ENCODE measurements at places on chromosomes 13 and 19. TPM values are rescaled to one million over a fixed set of nuclear protein-coding genes. Genes with fewer than 3 reads are reported as not detected.

DNA sequence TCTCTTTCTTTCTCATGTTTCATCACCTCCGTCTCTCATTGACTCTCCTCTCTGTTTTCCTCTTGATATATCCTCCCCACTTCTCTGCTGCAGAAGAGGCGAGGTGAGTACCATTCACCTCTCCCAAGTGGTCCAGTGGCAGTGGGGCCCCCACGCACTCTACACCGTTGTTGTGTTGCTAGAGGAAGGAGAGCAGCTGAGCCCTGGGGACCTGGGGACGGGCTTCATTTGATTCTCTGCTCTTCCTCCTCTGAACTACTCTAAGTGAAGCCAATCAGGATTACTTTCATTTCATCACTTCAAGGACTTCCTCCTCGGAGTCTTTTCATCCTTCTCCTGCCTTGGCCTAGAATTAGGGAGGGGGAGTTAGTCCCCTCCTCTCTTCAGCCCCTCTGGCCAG lies 64.6 kb downstream of the CCNE1 start:
- ATAC-seq, result no peak

DNA sequence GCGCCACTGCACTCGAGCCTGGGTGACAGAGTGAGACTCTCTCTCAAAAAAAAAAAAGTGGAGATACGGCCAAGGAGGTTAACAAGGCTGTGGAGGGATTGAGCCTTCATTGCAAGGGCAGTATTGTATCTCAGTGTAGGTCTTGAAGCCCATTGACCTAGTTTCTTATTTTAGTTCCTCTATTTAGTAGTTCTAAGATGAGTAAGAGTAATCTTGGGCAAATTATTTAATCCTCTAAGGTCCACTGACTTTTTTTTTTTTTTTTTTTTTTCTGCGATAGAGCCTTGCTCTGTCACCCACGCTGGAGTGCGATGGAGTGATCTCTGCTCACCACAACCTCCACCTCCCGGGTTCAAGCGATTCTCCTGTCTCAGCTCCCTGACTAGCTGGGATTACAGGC lies 14.3 kb upstream of the ILF3 start:
- no peak for ATAC-seq

GRCh38 chr19:38709671-38710415 lies 34.4 kb downstream of the CAPN12 start:
- ATAC-seq, result no peak

The ZNF419 gene
- 4.7 TPM for total RNA-seq

DNA sequence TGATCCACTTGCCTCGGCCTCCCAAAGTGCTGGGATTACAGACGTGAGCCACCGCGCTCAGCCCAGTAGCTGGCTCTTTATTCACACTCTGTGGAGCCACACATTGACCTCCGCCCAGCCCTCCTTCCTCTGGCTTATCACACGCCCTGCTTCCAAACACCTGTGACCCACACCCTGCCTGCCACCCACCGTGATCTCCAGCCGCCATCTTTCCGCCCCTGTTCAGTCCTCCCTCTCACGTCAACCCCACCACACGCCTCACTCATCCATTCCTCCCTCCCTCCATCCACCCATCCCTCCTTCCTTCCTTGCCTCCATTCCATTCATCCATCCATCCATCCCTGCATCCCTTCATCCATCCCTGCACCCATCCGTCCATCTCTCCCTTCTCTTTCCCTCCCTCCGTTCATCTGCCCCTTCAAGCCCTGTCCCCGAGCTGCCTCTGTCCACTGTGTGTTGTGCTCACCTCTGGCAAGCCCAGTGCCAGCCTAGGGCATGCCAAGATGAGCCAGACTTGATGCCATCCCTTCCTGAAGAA lies 17.6 kb downstream of the ZNF296 start:
- ATAC-seq, result no peak

The EVI5L gene
- total RNA-seq, result 4.5 TPM

The KLK12 gene
- total RNA-seq, result not detected

DNA sequence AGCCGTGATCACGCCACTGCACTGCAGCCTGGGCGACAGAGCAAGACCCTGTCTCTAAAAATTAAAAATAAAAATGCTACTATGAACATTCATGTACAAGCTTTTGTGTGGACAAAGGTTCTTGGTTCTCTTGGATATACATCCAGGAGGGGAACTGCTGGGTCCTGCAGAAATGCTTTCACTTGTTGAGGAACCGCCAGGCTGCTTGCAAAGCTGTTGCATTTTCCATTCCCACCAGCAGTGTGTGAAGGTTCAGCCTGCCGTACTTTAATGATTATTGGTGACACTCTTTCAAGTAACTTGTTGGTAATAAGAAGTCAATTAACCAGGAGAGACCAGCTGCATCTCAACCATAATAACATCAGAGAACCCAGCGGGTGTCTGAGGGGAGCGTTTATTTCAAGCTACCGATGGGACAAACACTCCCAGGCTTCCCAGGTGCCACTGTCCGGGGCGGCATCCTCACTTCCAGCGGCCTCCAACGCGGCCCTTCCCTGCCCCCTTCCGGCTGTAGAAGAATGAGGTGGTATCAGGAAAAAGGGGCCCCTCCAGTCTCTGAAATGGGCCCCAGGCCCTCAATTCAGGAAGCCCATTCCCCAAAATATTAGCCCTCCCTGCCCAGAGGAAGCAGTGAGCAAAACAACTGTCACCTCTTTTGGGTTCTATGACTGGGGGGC lies 15.2 kb upstream of the PPP1R12C start:
- ATAC-seq, result no peak

GRCh38 chr19:49408816-49409440 lies 14.3 kb downstream of the PTH2 start:
- ATAC-seq, result peak; percentile 25

DNA sequence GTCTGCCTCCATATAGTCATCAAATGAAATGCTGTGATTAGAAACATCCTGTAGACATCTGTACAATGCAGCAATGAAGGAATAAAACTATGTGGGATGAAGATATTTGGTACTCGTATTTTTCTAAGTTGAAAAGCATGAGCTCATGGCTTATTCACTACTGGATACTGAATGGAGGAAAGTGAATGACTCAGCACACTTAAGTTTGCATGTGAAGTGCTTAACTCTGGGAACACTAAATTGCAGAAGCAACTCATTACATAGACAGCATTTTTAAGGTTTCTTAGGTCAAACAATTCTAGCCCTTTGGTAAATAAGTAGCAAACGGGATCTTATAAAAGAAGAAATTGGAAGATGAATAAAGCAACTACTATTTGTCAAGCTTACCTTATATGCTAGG lies 429.0 kb upstream of the MIR17HG start:
- no peak for ATAC-seq

DNA sequence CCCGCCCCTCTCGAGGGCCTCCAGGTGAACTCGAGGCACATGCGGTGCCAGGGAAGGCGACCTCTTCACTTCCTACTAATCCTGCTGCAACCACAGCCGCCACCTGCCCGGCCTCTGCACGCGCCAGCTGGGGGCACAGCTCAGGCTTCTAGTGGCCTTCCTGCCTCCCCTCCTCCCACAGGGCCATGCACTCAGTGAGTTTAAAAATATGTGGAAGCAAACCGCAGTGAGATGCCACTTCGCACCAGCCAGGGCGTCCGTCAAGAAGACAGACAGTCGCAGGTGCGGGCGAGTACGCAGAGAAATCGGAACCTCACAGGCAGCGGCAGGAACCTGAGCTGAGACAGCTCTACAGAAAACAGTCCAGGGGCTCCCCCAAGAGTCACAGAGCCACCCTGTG lies 10.4 kb downstream of the LMNB2 start:
- no peak for ATAC-seq

DNA sequence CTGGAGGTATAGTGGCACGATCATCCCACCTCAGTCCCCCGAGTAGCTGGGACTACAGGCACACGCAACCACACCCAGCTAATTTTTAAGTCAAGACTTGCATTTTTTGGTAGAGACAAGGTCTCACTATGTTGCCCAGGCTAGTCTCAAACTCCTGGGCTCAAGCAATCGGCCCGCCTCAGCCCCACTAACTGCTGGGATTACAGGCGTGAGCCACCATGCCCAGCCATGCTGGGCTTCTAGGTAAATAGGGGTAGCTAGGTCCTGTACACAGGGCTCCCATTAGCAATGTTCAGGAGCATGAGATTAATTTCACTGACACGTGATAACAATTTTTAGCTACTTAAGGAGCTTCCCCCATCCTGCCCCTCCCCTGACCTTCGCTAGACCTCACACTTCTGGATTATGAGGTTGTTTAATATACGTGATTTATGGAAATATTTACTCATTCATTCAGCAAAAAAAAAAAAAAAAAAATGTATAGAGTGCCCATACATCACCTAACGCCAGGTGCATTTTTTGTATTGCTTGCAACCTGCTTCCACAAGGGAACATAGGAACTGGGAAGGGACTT lies 19.2 kb downstream of the TMEM272 start:
- no peak for ATAC-seq

The SMAD9 gene
- not detected for total RNA-seq

GRCh38 chr19:38082256-38083118 lies 141.5 kb downstream of the DPF1 start:
- ATAC-seq, result no peak

- ATAC-seq, result no peak
Observed at GRCh38 chr13:42745655-42746054, 35.7 kb upstream of the FAM216B start.

The ICAM5 gene
- total RNA-seq, result 8.6 TPM

GRCh38 chr13:45865414-45865813 lies 13.9 kb upstream of the SIAH3 start:
- no peak for ATAC-seq
